CD4-positive, alpha-beta T cell treated with Interleukin-15 for 1 hour (primary cell): ENCODE measurements at places on chromosomes 11 and 22.
A peak's percentile ranks its signal among the peaks of the same experiment; 100 is the strongest.

DNA sequence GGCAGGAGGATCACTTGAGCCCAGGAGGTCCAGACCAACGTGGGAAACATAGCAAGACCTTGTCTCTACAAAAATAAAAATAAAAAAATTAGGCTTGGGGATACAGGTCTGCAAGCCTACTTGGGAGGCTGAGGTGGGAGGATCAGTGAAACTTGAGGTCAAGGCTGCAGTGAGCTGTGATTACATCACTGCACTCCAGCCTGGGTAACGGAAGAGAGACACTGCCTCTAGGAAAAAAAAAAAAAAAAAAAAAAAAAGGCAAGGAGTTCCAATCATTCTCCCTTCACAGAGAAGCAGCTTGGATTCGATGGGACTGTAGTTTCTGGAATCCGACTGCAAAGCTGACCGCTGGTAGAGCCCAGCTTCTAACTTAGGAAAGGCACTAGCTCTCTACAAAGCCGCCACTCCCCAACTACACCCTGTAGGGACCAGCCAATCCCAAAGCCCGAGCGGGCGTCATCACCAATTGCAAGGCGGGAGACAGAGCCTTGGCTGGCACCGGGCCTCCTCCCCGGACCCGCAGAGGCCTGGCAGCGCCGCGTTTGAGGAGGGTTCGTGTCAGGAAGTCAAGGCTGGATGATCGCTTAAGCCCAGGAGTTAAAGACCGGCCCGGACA, 716 bp upstream of the DDB2 start:
- peak; percentile 85 for DNase-seq

DNA sequence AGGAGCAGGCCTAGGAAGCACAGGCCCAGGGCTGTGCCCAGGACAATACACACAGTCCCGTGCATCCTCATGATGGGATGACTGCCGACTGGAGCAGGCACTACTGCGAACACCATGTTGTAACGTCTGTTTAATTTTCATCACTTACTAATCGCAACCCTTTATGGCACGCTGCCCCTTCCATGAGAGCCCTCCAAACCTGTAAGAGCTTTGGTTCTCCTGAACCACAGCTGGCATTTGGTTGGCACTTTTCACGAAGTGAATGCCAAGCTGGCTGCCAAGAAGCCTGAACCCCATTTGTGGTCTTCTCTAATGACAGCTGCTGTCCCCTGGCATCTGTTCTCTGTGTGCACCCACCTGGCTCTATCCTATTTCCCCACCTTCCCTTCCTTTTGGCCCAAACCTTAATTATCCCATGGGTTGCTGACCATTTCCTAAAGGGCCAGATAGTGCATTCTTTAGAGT, 36.5 kb downstream of the APOL1 start:
- no peak for DNase-seq

GRCh38 chr11:70500076-70500847, 101.9 kb downstream of the CTTN start:
- peak; percentile 10 for DNase-seq

- DNase-seq, result no peak
Measured at GRCh38 chr11:105357764-105358163, 218.2 kb upstream of the CARD18 start.

DNA sequence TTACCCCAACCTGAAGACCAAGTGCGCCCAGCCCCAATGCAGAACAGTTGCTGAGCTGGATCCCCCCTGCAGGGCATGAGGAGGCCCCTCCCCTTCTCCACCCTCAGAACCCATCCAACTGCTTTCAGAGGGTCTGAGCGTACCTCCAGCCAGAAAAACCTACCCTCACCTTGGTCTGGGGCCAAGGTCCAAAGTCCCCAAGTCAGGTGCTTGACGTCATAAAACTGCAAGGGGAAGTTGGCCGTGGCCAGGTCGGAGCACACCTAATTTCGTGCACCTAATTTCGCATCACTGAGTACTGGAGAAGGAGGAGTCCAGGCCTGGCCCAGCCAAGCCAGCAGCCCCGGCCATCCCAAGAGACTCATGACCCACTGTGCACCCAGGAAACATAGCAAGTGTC, 289.8 kb downstream of the CTTN start:
- no peak for DNase-seq

DNA sequence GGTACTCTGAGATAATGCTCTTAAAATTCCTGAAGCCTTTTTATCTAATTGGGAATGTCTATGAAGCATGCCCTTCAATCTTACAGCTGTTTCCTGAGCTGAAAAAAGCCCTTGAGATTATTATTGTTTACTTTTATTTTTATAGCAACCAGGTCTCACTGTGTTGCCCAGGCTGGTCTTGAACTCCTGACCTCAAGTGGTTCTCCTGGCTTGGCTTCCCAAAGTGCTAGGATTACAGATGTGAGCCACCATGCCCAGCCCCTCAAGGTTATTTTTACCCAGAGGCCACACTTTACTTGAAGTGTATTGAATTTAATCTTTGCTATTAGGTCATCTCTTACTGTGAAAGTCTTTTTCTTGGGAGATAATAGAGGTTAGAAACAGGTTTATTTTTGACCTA, 7.0 kb upstream of the SWAP70 start:
- DNase-seq, result no peak

DNA sequence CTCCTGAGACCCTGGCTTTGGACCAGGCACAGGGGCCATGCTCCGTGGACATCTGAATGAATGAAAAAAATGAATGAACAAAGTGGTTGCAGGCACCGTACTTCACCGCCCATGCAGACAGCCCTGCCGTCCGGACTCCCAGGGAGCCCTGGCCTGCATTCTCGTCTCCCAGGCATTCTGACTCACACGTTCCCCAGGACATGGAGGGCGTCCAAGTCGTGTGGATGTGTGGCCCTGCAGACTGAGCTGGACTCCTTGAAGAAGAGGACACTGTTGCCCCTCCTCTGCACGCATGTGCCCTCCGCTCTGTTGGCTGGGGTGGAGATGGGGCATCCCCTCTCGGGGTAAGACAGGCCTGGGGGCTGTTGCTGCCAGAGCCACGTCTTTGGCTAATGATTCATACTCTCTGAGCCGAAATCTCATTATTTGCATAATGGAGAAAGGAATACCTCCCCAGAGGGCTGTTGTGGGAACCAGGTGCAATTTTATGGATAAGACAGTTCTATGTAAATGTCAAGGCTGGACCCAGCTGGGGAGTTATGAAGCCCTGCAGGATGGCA, 49.7 kb downstream of the RTL6 start:
- DNase-seq, result no peak

- DNase-seq, result no peak
Measured at GRCh38 chr11:6307876-6308275, 12.4 kb downstream of the CAVIN3 start.
